ENCODE measurements at places on chromosomes 3 and 15.

GRCh38 chr15:87851497-87851896 lies 405.0 kb downstream of the NTRK3 start:
- DNase-seq, result no peak

GRCh38 chr3:100228247-100228646 lies 32.5 kb upstream of the TBC1D23 start:
- no peak for DNase-seq

GRCh38 chr3:66819993-66820501 lies 178.1 kb upstream of the KBTBD8 start:
- DNase-seq, result no peak

- DNase-seq, result no peak
These were observed 106.3 kb upstream of the RNU6-1 start for GRCh38 chr15:67945951-67946700.

DNA sequence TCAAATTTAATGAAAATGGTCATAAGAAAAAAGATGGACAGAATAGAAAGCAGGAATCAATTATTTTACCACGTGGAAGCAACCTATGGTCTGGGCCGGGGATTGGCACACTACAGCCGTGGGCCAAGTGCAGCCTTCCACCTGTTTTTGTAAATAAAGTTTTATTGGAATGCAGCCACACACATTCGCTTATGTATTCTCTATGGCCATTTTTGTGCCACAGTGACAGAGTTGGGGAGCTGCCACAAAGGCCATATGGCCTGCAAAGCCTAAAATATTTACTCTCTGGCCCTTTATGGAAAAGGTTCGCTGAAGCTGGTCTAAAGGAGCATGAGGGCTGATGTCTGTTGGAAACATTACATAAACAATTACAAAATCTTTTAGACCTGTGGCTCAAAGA lies 144.8 kb downstream of the TMCO5A start:
- DNase-seq, result no peak

GRCh38 chr15:91521996-91522395 lies 331.5 kb upstream of the SLCO3A1 start:
- DNase-seq, result no peak

DNA sequence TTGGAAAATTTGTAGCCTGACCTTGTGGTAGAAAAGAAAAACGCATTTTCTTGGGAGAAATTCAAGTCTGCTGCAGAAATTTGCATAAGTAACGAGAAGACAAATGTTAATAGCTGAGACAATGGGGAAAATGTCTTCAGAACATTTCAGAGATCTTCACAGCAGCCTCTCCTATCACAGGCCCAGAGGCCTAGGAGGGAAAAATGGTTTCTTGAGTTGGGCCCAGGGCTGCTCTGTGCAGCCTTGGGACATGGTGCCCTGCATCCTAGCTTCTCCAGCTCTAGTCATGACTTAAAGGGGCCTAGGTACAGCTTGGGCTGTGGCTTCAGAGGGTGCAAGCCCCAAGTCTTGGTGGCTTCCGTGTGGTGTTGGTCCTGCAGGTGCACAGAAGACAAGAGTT lies 104.2 kb downstream of the ZNF621 start:
- no peak for DNase-seq

- DNase-seq, result no peak
These were observed 37.7 kb upstream of the CDCP1 start for GRCh38 chr3:45183872-45184262.

DNA sequence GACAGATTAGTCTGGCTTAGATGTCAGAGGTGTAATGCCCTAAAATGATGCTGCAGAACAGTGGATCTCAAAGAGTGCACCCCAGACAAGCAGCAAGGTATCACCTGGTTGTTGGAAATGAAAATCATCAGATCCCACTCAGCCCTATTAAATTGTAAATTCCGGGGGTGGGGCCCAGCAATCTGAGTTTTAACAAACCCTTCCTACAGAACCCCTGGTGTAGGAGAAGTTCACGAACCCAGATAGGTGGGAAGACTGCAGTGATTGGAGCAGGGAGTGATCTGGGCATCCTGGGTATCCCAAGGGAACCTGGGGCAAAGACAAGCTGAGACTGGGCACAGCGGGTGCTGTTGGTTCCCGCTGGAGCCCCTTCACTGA lies 24.3 kb upstream of the THRB start:
- no peak for DNase-seq

- no peak for DNase-seq
These were observed 35.9 kb upstream of the TFRC start for GRCh38 chr3:196117809-196118208.

GRCh38 chr3:130789782-130790322 lies 43.2 kb upstream of the PIK3R4 start:
- no peak for DNase-seq

DNA sequence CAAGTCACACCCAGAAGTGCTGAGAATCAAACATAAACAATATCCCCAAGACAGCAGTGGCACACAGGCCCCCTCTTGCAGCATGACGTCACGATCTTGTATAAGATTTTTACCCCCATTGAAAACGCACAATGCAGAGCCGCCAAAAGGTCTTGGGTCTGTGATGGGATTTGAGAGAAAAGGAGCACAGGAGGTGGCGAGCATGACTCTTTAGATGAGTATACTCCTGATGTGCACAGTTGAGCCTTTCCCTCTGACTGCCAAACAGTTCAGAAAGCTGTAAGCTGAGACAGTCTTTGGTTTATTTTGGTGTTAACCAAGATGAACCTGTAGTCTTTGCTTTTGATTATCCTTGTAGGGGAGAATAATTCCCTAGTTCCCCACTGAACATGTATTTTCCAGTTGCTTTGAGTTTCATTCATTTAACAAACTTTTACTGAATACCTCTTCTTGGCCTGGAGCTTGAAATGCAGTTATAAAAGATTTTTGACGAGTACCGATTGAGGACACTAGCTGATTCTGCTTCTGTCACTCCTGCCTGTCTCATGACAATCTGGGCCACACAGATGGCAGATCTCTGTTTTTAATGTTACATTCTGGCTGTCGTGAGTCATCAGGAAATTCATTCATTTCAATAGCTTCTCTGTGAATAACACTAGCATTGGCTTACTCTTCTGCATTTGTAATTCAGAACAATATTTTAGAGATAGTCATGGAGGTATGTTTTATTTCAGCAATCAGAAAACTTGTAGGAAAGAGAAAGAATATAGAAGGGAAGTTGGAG lies 28.9 kb downstream of the CFAP91 start:
- DNase-seq, result no peak

GRCh38 chr3:124671106-124671505 lies 59.1 kb upstream of the UMPS start:
- peak; percentile 63 for DNase-seq

- DNase-seq, result no peak
These were observed 521.9 kb upstream of the PROK2 start for GRCh38 chr3:72306800-72307341.

DNA sequence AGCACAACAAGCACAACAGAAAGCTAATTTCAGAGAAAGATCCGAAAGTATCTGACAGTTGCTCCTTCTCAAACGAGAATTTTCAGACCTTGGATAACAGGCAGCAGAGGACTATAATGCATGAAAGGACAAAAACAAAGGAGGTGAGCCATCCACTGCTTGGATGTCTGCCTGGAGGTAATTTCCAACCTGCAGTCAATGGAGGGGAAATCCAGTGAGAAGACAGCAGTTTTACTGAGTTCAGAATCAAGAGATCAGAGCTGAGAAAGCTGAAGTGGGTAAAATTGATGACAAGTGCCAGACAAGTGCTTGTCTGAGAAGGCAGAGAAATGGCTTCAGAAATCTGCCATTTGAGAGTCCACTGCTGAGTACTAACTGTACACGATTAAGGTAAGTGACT lies 22.1 kb downstream of the UBE3A start:
- no peak for DNase-seq

- DNase-seq, result no peak
These were observed 535.1 kb downstream of the NLGN1 start for GRCh38 chr3:173932624-173933023.

DNA sequence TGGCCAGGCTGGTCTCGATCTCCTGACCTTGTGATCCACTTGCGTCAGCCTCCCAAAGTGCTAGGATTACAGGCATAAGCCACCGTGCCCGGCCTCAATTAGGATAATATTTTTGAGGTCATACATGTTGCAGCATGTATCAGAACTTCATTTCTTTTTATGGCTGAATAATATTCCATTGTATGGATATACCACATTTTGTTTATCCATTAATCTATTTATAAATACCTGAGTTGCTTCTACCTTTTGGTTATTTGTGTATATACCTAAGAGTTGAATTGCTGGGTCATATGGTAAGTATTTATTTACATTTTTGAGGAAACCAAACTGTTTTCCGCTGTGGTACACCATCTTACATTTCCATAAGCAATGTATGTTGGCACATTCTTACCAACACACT lies 18.1 kb upstream of the PYGO1 start:
- DNase-seq, result no peak

- DNase-seq, result no peak
These were observed 522 bp downstream of the PDZRN3 start for GRCh38 chr3:73624017-73624820.

- DNase-seq, result no peak
These were observed 13.5 kb upstream of the FILIP1L start for GRCh38 chr3:100127792-100128191.

GRCh38 chr3:67522081-67522480 lies 132.3 kb downstream of the SUCLG2 start:
- no peak for DNase-seq

- no peak for DNase-seq
These were observed 3.2 kb upstream of the BLOC1S6 start for GRCh38 chr15:45583731-45584639.

- DNase-seq, result no peak
These were observed 20.3 kb upstream of the ADAMTS7 start for GRCh38 chr15:78831229-78832207.

All from natural killer cell treated with Interleukin-12 subunit alpha and Interleukin-12 subunit beta and Interleukin-15 and Interleukin-18, amount 100 ng/mL, for 72 hours (primary cell).